ENCODE measurements at places on chromosomes 3 and 15.

GRCh38 chr3:23811919-23812318 lies 6.2 kb downstream of the UBE2E1 start:
- no peak for DNase-seq

GRCh38 chr15:34693053-34693744 lies 61.6 kb downstream of the GJD2 start:
- no peak for DNase-seq

- DNase-seq = no peak
Measured at GRCh38 chr3:182920515-182921084, 59.7 kb downstream of the DCUN1D1 start.

GRCh38 chr3:140559546-140559945 lies 118.3 kb upstream of the TRIM42 start:
- DNase-seq = no peak

GRCh38 chr3:128007033-128007424 lies 45.2 kb upstream of the SEC61A1 start:
- no peak for DNase-seq

DNA sequence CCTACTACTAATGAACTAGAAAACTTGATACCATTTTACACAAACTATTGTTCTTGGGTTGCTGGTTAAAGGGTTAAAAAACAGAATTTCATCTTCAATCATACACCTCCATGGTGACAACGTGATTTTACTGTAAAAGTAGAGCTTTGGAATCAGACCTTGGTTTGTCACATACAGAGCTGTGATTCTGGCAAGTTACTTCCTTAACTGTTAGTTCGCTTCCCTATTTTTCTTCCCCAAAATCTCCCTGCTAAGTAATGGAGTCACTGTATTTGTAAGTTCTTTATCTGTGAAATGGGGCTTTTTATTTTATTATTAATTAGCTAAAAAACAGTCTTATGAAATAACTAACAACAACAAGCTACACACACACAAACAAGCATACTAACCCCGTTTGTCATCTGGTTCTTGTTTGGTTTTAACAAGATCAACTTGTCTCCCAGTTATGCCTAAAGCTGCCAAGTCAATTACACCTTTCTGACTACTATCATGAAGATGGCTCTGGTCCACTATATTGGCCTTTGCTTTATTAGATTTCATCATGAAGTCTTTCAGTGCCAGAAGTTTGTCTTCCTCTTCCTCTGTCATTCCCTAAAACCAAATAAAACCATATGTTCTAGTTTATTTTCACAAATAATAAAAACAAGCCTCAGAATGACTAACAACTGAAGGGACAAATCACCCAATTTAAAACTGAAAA lies 38.6 kb downstream of the PIK3R4 start:
- DNase-seq = peak; percentile 62

- DNase-seq = peak; percentile 4
Measured at GRCh38 chr3:27679691-27680090, 42.4 kb downstream of the EOMES start.

DNA sequence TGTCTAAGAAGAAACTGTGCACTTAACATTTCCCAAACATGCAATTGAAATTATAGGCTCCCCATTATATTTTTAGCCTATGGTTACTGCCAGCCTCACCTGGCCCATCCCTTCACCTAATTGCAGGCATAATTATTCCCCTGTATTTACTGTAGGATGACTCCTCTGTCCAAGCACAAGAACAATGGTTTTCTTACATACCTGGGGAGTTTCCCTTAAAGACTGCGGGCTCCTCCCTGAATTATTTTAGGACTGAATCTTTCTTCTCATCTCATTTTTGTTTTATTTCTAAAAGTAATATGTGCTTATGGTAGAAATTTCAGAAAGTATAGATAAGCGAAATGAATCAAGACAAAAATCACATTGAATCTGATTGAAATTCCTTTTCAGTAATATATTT lies 11.4 kb downstream of the TM4SF1 start:
- DNase-seq = no peak

GRCh38 chr3:12149029-12149428 lies 9.7 kb downstream of the TIMP4 start:
- no peak for DNase-seq

DNA sequence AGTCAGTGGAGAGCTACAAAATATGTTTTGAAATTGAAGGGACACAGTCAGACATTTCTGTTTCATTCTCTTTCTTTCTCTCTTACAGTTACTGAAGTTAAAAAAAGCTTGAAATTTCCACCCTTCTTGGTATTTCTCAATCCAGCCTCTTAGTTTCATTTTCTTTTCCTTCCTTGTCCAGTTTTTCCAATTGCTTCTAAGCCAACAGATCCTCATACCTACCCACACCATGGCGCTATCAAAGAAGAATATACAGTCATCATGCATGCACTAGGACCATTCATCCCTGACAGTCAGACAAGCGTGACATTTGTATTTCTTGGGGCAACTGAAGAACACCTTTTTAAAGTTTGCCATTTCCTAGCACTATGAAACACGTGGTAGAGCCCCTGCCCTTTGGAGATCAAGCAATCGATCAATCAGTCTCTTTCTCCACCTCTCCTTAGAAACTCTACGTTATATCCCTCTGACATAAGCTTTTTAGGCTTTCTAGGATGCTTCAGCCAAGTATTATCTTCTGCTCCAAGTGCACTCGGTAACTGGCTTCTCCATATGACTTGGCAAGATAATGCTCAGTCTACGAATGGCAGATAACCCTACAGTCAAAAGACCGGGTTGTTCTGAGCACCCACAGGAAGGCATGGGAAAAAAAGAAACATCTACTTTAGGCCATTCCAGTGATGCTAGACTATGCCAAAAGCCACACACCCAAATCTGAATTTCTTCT lies 65.4 kb downstream of the FBN1 start:
- peak; percentile 24 for DNase-seq

Measured in fibroblast of gingiva (primary cell).